ENCODE measurements at places on chromosomes 12 and 14.

DNA sequence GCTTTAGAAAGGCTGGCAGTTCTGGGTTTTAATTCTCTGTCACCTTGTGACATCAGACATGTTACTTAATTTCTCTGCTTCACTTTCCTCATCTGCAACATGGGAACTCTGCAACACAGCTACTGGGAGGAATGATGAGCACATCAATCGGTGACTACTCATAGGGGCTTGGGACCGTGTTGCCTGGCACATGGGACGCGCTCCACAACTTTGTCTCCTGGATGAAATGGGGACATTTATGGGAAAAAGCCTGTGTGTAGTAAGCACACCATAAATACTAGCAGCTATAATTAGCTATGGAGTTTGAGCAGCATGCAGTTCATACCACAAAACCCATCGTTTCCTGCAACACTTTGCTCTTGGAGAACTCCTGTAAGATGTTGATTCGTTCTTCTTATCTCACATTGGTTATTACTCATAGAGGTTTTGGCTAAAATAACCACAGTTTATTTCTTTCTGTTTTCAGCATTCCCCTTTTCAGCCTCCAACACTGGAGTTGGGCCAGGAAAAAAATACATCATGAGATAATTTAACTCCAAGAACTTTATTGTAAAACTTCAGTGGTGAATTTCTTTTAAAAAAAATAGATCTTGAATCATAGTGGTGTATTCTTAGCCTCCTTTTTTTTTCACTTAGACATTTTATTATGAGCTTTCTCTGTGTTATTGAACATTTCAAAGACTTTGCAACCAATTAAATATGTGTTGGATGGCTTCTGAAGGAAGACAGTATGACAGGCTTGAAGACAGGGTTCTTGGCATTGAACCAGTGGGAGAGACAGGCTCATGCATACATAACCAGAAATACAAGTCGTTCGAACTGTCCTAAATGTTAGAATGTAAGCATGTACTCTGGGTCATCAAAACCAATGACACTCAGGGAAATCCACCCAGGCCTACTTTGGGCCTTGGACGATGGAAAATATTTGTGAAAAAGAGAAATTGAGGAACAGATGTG lies 72.7 kb downstream of the RIN3 start:
- peak; percentile 32 for DNase-seq

- DNase-seq: no peak
Observed at GRCh38 chr12:30437044-30437443, 258.6 kb downstream of the IPO8 start.

GRCh38 chr14:42750771-42751170 lies 1144.1 kb downstream of the LRFN5 start:
- DNase-seq: no peak

- no peak for DNase-seq
Observed at GRCh38 chr12:28349196-28349595, 158.9 kb downstream of the CCDC91 start.

DNA sequence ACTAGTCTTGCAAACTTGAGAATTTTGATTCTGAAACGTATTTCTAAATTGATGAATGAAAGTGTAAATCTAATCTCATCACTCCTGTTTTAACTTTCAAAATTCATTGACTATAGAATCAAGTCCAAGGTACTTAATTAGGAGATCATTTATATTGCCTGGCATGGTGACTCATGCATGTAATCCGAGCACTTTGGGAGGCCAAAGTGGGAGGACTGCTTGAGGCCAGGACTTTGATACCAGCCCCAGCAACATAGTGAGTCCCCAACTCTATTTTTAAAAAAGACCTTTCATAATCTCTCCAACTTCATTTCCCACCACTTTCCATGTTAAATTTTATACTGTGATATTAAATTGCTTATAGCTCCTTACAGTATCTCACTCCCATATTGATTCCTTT lies 3.0 kb upstream of the MIPOL1 start:
- DNase-seq: no peak

- DNase-seq: no peak
Observed at GRCh38 chr14:75479770-75480600, 42.3 kb upstream of the BATF start.

DNA sequence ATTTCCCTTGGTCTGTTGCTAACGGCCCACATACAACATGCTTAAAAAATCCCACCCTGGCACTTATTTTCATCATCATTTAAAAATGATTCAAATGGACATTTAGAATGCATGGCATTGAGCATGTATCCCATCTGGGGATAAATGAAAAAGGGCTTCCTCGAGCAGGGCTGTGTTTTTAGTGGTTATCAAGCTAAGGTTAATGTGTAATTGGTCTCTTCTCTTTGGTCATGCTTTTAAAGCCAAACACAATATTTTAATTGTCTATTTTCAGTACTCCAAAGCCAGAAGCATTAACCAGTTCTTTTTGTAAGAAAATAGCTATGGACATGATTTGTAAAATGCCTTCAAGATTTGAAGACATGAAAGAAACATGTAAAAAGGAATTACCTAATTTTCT lies 1.9 kb upstream of the TRHDE start:
- DNase-seq: no peak

DNA sequence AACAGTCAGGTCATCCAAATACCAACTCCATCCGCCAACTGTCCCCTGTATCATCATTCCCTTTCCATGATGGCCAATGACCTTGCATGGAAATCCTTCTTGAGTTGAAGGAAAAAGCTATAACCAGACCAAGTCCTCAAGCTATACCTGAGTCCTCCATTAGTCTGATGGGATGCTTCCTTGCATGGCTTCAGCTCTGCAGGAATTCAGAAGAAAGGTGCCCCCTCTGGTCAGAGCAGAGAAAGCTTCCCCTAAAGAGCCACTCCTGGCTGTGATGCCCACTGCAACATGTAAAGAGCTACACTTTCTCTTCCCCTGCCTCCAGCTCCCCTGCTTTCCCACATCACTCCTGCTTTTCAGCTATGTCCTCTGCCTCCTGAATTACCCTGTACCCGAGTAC lies 43.1 kb upstream of the FKBP4 start:
- no peak for DNase-seq

DNA sequence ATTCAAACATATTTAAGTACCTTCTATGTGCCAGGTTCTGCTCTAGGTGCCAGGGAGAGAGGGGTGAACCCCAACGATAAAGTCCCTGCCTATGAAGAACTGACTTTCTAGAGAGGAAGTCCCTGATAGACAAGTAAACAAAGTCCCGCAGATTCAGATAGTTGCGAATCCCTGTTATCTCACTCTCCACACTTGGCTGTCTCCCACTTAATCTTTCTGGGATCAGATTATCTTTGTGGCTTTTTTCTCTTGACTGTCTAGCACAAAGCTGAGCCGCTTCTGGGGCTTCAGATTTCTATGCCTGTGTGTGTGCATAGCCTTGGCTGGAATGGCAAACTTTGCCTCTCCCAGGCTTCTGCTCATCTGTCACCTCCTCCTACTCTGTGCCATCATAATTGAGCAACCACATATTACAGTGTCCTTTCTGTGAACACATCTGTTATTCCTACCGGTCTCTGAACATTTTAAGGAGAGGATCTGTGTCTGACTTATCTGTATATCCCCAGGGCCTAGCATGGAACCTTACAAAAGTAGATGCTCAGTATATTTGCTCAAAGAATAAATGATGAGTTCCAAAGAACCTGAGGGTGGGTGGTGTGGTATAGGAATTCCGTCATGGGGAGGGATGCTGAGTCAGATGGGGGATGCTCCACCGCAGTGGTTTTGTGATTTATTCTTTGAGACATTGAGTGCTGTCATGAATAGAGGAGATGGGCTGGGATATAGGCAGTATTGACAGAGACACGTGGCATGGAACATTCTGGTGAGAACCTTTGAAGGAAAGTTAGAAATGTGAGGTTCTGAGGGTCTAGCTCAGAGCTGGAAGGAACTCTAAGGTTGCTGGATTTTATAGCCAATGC lies 28.5 kb downstream of the RGS6 start:
- no peak for DNase-seq

DNA sequence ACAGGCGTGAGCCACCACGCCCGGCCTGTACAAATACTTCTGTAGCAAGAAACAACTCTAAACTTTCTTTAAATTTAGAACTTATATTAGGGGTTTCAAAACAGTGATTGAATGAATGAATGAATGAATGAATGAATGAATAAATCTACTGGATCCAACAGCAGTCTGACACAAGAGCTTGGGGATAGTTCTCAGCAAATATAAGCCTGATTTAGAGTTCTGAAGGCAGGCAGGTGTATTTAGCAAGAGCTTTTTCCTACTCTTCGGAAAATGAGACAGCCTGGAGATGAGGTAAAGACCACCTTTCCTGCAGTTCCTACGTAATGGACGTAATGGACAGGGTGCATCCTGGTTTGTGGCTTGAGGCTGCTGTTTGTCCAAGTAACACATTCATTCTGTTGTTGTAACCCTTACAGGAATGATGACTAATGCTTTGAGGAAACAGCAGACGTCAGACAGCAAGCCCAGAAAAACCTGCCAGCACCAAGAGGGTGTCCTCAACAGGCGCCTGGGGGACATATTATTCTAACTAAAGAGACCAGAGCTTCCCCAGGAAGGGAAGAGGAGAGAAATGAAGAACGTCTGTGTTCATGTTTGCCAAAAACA lies 277.4 kb upstream of the SOX5 start:
- DNase-seq: no peak

DNA sequence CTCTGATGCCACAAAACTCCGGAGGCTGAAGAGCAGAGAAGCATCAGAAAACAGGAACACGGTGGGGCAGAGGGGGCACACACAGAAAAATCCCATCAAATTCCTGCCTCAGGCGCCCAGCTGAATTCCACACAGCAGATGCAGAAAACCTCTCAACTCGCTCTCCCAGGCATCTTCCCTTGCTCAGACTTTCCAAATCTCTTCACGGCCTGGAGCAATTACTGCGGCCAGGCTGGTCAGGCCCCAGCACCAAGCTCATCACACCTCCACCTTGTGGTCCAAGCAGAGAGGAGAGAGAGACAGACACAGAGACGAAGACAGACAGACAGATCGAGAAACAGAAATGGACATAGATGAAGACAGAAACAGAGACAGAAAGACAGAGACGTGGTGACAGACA lies 89.0 kb downstream of the NCOR2 start:
- no peak for DNase-seq

GRCh38 chr14:94710731-94711130 lies 59.2 kb downstream of the GSC start:
- no peak for DNase-seq

DNA sequence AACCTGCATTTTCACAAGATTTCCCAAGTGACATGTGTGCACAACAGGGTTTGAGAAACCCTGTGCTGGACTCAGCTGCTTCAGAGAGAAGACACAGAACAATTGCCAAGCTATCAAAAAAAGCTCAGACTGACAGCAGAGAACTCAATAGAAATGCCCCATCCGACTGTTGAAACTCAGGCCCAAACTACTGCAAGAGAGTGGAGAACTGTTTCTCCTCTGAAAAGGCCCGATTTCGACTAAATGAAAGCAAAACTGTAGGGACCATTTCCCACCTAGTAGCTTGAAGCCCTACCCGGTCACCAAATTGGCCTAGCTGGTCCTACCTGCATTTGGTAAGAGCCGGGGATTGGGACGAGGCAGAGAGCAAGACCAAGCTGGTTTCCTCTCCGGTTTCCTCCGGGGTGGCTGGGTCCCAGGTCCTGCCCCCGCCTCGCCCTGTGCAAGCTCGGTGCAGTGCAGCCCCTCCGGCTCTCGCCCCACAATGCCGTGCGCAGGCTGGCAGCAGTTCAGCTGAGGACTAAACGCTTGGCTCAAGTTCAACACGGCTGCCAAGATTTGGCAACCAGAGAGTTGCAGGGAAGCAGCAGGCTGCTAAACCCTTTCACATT lies 1180.6 kb downstream of the VRK1 start:
- peak; percentile 77 for DNase-seq

DNA sequence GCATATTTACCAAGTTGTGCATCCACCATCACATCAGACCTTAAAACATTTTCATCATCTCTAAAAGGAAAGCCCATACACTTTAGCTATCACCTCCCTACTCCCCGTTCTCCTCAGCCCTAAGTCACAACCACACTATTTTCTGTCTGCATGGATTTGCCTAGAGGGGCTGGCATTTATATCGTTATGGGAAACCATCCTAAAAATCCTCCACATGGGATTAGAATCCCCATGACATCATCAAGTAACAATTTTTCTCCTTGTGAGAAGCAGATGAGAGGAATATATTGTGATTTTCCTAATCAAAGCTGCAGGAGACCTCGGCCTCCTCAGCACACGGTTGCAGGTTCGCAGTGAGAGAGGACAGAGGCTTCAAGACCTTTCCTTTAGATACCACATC lies 114.1 kb downstream of the SLC15A4 start:
- DNase-seq: no peak

- no peak for DNase-seq
Observed at GRCh38 chr14:62885451-62885850, 159.8 kb downstream of the KCNH5 start.

GRCh38 chr12:131249246-131250027 lies 295.7 kb downstream of the ADGRD1 start:
- peak; percentile 43 for DNase-seq

- DNase-seq: no peak
Observed at GRCh38 chr14:74456684-74457564, 30.9 kb upstream of the SYNDIG1L start.

DNA sequence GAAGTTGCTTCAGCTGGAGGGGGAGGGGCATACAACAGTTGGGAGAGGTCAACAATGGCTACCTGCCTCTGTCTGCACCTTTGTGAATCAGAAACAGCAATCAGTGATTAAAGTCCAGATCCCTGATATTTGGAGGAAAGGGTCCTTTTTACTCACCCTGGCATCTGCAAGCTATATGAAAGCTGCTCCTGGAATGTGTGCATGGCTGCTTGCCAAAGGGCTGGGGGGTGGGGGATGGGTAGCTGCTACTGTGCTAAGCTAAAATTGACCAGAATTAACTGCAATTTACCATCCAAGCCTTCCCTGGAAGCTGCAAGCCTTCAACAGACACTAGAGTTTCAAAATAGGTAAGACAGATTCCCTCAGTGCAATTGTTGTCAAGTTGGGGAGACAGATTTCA lies 13.5 kb upstream of the GTF2A1 start:
- DNase-seq: no peak

- no peak for DNase-seq
Observed at GRCh38 chr14:101290611-101291010, 270.7 kb upstream of the DIO3 start.

GRCh38 chr14:75807667-75808360 lies 146.8 kb downstream of the TTLL5 start:
- no peak for DNase-seq

DNA sequence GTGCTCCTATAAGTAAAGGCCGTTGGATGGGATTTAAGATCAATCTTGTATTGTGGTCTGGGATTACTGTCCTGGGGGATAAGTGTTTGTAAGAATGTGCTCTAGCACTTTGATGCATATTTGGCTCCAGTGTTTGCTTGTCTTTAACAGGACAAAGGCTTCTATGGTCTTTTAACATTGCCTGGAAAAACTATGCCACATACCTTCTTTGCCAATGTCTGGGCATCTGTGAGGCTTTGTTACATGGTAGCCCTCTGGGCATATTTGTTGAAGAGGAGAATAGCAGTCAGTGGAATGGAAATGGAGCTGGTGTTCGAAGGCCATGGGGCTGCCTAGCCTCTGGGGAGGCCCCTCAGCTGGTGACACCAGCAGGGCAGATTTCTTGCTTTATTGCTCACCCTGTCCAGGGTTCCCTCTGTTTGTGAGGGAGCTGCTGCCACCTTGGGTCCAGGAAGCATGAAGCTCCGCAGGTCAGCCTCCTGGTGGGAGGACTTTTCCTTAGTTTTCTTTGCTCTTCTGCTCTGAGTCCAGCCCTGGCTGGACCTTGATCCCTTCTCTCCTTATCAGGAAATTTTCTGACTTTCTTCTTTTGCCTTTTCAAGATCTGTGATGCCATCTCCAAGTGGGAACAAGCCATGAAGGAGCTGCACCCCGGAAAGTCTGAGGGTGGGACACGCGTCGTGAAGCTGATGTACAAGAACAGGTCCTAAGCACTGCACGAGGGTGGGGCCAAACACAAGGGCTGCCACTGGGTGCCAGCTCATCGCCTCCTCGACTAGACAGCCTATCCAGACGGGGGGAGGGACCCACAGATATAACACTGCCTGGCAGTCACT lies 19.5 kb downstream of the PIGH start:
- DNase-seq: no peak
